ENCODE measurements at places on chromosomes 6 and 20. TPM values are rescaled to one million over a fixed set of nuclear protein-coding genes. Genes with fewer than 3 reads are reported as not detected.

Gene TCFL5
- 4.9 TPM for total RNA-seq

Gene HLA-DQA1
- total RNA-seq: 27.0 TPM

Gene NOX3
- not detected for total RNA-seq

Gene UNC5CL
- total RNA-seq: 1.4 TPM

Gene IRF4
- total RNA-seq: 3.8 TPM

Gene MYBL2
- 0.84 TPM for total RNA-seq

Gene C6orf15
- not detected for total RNA-seq

Gene OR11A1
- not detected for total RNA-seq

Gene KCNQ5
- 8.1 TPM for total RNA-seq

Gene C4B
- 225 TPM for total RNA-seq

Gene SNAP91
- 2.1 TPM for total RNA-seq

Gene BAG2
- 18.8 TPM for total RNA-seq

Gene SLC26A8
- 0.33 TPM for total RNA-seq

Gene TCP11
- not detected for total RNA-seq

Gene PLA2G7
- 1.8 TPM for total RNA-seq

Gene VSX1
- not detected for total RNA-seq

Gene MATN4
- total RNA-seq: 0.69 TPM

Gene MYH7B
- 0.88 TPM for total RNA-seq

Gene OOEP
- 0.39 TPM for total RNA-seq

Gene PDE10A
- 17.1 TPM for total RNA-seq

Gene KIAA1755
- total RNA-seq: 9.3 TPM

Gene MEP1A
- total RNA-seq: not detected

Gene PKIB
- 2.5 TPM for total RNA-seq

Gene ELOVL4
- total RNA-seq: 2.4 TPM

Gene BCAS1
- total RNA-seq: 1.1 TPM

Gene ECT2L
- 0.19 TPM for total RNA-seq

Gene AK9
- 10.8 TPM for total RNA-seq

Gene LCA5
- total RNA-seq: 8.8 TPM

Gene DAAM2
- total RNA-seq: 62.1 TPM

Gene PTGIS
- total RNA-seq: 637 TPM

Gene C20orf173
- not detected for total RNA-seq

Gene ANKRD66
- not detected for total RNA-seq

Gene HCK
- total RNA-seq: 28.6 TPM

Gene SLC35B3
- 17.8 TPM for total RNA-seq

Gene SLC17A1
- total RNA-seq: not detected

Gene TMEM217
- total RNA-seq: 2.2 TPM

Gene OXT
- not detected for total RNA-seq

Gene ALDH8A1
- 4.1 TPM for total RNA-seq

Gene LTB
- 1.4 TPM for total RNA-seq

Gene GTSF1L
- total RNA-seq: not detected

Measured in aorta (tissue), 5 donors.